ENCODE measurements at places on chromosomes 6 and 20. TPM values are rescaled to one million over a fixed set of nuclear protein-coding genes. Genes with fewer than 3 reads are reported as not detected.

The KCNB1 gene
- 0.15 TPM for polyA plus RNA-seq

The SLC4A11 gene
- not detected for polyA plus RNA-seq

The IRF4 gene
- 20.8 TPM for polyA plus RNA-seq

DNA sequence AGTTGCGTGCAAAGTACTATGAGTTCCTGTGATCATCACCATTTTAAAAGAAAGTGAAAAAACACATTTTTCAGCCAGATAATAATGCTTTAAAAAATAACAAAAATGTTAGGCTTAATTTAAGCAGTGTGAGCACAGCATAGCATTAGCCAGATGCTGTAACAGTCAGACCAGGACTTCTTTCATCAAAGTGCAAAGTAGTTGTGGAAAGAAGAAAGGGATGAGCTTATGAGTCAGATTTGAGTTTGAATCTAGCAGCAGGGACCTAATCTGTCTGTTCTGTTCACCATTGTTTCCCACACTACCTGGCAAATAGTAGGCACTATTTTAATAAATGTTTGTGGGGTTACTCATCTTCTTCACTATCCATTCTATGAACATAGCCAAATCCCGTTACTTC lies 70.1 kb downstream of the KLHL32 start:
- DNase-seq = no peak

GRCh38 chr6:106520711-106521401 lies 108.4 kb downstream of the RTN4IP1 start:
- DNase-seq = peak; percentile 75

- no peak for DNase-seq
Observed at GRCh38 chr6:139037490-139037889, 8.9 kb downstream of the ABRACL start.
